Chondrocyte (in vitro differentiated cells): ENCODE measurements at places on chromosomes 2 and 18. TPM values are rescaled to one million over a fixed set of nuclear protein-coding genes. Genes with fewer than 3 reads are reported as not detected.

The TTN gene
- total RNA-seq: not detected in 3 replicates

The L3MBTL4 gene
- total RNA-seq: 0.41 to 1.9 TPM (median 1.0 TPM) in 3 replicates

The DPYSL5 gene
- 0.25 to 0.44 TPM (median 0.26 TPM) in 3 replicates for total RNA-seq

The PRKRA gene
- 42.8 to 48.8 TPM (median 48.8 TPM) in 3 replicates for total RNA-seq

The RGPD4 gene
- 0.08 to 0.12 TPM (median 0.10 TPM) in 3 replicates for total RNA-seq

The PDIA6 gene
- total RNA-seq: 196 to 412 TPM (median 198 TPM) in 3 replicates

The C2orf78 gene
- total RNA-seq: not detected in 3 replicates

The LOXHD1 gene
- total RNA-seq: not detected in 3 replicates

The XDH gene
- 0.12 to 0.23 TPM (median 0.17 TPM) in 3 replicates for total RNA-seq

The GATA6 gene
- 3.6 to 13.9 TPM (median 13.1 TPM) in 3 replicates for total RNA-seq

The LRRTM1 gene
- total RNA-seq: not detected in 3 replicates

The DRC1 gene
- total RNA-seq: 0.17 TPM in 1 of 3 replicates, not detected in the others

The ACKR3 gene
- 56.6 to 68.8 TPM (median 57.6 TPM) in 3 replicates for total RNA-seq

The PLCL1 gene
- 0.44 to 4.1 TPM (median 0.50 TPM) in 3 replicates for total RNA-seq

The LIMS4 gene
- 2.2 to 4.2 TPM (median 3.3 TPM) in 3 replicates for total RNA-seq

The GAREM2 gene
- total RNA-seq: 6.5 to 22.6 TPM (median 19.1 TPM) in 3 replicates

The PXDN gene
- 499 to 576 TPM (median 571 TPM) in 3 replicates for total RNA-seq

The ALPP gene
- total RNA-seq: not detected in 3 replicates

The AMER3 gene
- total RNA-seq: not detected in 3 replicates

The VWA3B gene
- not detected in 3 replicates for total RNA-seq

The SMPD4 gene
- total RNA-seq: 50.7 to 67.1 TPM (median 58.3 TPM) in 3 replicates

The SLC9A4 gene
- not detected in 3 replicates for total RNA-seq

The NBAS gene
- 42.6 to 66.5 TPM (median 47.6 TPM) in 3 replicates for total RNA-seq
